ENCODE measurements at places on chromosomes 3 and 15.

- DNase-seq, result peak; percentile 48
These were observed 88.6 kb upstream of the ZNF280D start for GRCh38 chr15:56821721-56822425.

- DNase-seq, result no peak
These were observed 3.5 kb upstream of the TGFBR2 start for GRCh38 chr3:30602946-30603345.

- no peak for DNase-seq
These were observed 13.9 kb upstream of the XXYLT1 start for GRCh38 chr3:195284842-195285241.

- no peak for DNase-seq
These were observed 41.3 kb downstream of the GLDN start for GRCh38 chr15:51382787-51383186.

DNA sequence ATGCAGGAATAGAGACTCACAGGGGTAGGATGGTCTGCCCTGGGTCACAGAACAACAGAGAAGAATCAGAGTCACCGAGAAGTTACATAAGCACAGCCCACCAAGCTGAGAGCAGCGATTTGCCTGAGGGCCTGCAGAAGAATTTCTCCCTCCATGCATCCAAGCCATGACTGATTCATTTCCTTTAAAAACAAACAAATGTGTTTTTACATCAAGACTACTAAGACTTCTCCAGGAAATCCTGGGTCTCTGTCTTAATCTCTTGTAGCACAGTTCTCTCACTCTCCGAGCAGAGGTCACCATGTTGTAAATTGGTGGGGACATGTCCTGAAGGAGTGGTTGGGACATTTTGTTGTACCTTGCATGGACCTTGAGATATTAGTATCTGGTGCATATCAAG is 159.8 kb downstream of the THSD4 start:
- no peak for DNase-seq

Data from upper lobe of left lung (tissue), 6 donors.